ENCODE measurements at places on chromosomes 1 and 21.
A peak's percentile ranks its signal among the peaks of the same experiment; 100 is the strongest.

- DNase-seq, result no peak
Observed at GRCh38 chr1:182340233-182341058, 51.1 kb downstream of the GLUL start.

DNA sequence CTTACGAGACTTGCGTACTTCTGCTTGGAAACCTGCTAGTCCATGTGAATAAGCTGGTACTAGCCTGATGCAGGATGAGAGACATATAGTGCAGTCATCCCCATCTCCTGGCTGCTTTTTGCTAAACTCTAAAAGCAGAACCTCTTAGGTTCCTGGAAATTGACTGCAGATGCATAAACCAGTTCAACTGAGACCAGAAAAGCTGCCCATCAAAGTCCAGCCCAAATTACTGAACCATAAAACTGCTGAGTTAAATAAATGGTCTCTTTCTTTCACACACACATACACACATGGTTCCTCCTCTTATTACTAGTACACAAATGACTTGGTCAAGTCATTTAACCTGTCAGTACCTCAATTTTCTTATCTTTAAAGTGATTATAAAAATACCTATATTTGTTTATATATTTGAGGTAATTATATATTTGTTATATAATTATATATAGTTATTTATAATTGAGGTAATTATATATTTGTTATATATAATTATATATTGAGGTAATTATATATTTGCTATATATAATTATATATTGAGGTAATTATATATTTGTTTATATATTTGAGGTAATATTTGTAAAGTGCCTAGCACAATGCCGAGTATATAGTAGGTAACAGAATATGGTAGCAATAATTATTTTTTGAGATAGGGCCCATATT, 25.2 kb upstream of the RABGAP1L start:
- DNase-seq, result no peak

DNA sequence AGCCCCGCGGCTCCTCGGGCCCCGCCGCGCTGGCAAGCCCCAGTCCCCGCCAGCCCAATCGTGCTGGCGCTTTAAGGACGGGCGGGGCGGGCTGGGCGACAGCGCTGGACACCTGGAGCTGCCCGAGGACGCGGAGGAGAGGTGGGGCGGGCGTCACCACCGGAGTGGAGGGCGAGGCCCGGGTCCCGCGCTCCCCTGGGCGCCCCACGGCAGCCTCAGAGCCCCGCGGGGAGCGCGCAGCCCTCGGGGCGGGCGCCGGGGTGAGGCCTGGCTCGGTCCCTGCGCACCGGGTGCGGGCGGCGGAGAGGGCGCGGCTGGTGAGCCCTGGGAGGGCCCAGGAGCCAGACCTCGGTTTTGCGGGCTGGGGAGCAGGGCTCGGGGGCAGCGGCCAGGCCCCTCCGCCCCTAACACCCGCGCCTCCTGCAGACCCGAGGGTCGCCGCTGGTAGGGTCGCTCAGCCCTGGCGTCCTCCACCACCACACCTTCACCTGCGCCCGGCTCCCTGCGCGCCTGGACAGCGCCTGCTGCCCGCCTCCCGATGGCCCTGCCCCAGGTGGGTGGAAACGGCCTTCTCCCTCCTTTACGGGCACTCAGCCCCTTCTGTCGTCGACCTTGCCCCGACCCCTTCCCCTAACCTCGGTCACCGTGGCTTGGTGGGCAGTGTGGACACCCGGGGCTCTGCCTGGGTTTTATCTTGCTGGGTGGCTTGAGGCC, at the start of gene TMEM61:
TSS of gene TMEM61 (plus strand) at position 101 of the 714 bp plus-strand sequence. CDS start at position 539, 438 bp downstream.
- no peak for DNase-seq

DNA sequence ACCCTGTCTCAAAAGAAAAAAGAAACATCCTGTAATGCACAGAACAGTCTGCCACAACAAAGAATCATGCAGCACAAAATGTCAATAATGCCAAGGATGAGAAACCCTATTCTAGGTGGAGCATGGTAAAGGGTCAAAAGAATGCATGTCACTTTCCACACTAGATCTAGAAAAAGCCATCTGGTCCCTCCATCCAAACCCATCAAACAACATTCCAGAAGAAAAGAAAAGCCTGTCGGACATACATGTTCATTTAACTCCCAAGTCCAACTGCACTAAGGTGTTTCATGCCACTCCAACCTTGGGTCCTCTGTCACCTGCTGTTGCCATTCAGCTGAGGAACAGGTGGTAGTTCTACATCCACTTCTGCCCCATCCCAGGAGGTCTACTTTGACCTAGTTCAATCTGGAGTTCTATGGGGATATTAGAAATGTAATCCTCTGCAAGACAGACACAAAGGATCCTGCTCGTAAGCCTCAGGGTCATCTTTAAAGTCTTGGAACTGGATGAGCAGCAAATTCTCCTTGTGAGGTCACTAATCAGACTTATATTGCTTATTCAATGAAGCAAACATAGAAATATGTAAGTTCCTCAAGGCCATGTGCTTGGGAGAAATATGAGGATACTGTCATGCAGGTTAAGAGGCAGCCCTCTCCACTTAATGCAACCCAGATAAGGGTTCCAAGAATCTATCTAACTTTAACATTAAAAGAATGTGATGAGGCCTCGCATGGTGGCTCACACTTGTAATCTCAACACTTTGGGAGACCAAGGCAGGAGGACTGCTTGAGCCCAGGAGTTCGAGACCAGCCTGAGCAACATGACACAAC, 3.7 kb downstream of the DEDD start:
- DNase-seq, result no peak

GRCh38 chr1:177849579-177850290, 120.1 kb downstream of the SEC16B start:
- no peak for DNase-seq

- DNase-seq, result peak; percentile 24
Observed at GRCh38 chr1:155910621-155911121, 478 bp downstream of the RIT1 start.

DNA sequence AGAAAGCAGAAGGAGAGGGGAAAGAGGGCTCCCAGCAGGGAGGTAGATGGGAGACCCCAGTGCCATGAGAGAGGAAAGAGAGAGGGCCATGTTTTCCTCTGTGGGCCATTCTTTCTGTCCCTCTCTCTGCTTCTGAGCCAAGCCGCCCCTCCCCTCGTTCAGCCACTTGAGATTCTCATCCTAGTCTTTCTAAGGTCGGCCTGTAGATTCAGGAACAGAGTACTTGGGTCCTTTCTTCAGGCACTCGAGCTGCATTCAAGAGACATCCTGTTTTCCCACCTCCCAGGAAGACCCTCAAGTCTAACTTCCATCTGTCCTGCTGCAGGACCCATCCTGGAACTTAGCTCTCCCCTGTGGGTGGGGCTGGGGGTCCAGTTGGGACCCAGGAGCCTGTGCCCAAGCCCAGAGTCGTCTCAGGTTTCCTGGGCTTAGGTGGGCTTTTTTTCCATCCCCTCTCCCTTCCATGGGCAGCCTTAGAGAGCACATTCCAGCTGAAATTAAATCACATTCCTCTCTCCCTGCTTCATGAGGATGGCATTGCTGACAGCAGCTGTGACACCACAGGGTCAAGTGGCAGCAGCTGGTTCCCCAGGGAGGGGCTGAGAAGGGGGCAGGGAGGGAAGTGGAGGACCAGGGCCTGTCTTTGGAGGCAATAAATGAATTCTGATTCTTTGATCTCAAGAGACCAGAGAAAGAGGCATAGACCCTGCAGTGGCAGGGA, 13.0 kb downstream of the NES start:
- no peak for DNase-seq

DNA sequence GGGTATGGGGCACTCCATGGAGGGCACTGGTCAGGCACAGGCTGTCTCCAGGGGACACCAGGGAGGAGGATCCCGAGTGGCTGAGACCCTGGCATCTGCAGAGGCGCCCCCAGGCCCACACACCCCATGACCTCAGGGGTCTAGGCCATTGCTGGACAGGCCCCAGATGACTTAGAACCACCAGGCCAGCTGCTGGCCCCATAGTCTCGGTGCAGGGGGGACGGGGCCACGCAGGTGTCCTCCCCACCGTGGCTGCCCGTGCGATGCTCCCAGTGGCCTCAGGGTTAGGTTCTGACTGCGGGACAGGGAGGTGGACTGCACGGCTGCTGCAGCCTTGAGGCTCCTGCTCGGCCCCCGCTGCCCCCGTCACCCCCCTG, 44.0 kb downstream of the MORN1 start:
- no peak for DNase-seq

GRCh38 chr21:42661688-42662429, 8.4 kb downstream of the PDE9A start:
- DNase-seq, result no peak

DNA sequence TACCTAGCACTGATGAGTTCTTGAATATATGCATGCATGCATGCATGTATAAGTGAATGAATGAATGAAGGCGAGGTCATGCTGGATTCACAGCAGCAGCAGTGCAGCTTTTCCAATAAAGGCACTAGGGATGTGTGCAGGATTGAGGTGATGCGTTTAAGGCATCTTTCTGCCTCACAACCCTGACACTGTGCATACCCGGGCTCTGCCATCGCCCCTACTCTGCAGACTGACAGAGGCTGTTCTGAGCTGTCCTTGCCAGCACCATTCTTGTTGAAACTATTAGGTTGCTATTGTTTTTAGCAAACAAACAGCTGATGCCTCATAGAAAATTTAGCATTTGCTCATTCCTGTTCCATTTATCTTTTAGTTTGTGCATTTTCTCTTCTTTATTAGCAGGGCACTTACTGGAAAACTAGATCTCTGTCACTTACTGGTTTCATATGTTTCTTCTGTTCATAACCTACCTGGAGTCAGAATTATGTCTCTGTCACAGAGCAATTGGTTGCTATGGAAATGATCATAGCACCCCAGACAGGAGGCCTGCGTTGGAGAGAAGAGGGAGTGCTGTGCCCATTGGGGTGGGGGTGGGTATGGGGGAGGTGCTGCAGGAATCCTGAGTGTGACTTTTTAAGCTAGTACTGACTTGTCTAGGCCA, 79.0 kb downstream of the CD58 start:
- no peak for DNase-seq

GRCh38 chr1:151251656-151252470, 2.7 kb upstream of the PSMD4 start:
- peak; percentile 62 for DNase-seq

- no peak for DNase-seq
Observed at GRCh38 chr1:55146781-55147180, 68.4 kb downstream of the USP24 start.
